A549 treated with GW870086 at 1 μM for 4 hours (cell line): ENCODE measurements at places on chromosomes 4 and X. TPM values are rescaled to one million over a fixed set of nuclear protein-coding genes. Genes with fewer than 3 reads are reported as not detected.

GSX2 gene
- not detected in 5 replicates for total RNA-seq

CD38 gene
- total RNA-seq = 10.7 to 16.7 TPM (median 13.9 TPM) in 5 replicates

NMU gene
- 0.37 to 1.1 TPM (median 0.82 TPM) in 5 replicates for total RNA-seq

C4orf51 gene
- total RNA-seq = not detected in 5 replicates

GATA1 gene
- not detected in 5 replicates for total RNA-seq

TDO2 gene
- 0.38 to 1.2 TPM (median 0.60 TPM) in 5 replicates for total RNA-seq

JCHAIN gene
- 0.13 to 0.66 TPM in 2 of 5 replicates, not detected in the others for total RNA-seq

HELQ gene
- total RNA-seq = 4.0 to 5.9 TPM (median 5.5 TPM) in 5 replicates

CENPVL2 gene
- not detected in 5 replicates for total RNA-seq

ATXN3L gene
- not detected in 5 replicates for total RNA-seq

RNF128 gene
- total RNA-seq = 0.05 to 0.06 TPM (median 0.06 TPM) in 3 of 5 replicates, not detected in the others

RBM46 gene
- not detected in 5 replicates for total RNA-seq

DSPP gene
- not detected in 5 replicates for total RNA-seq

FRMPD3 gene
- total RNA-seq = 0.07 to 0.11 TPM (median 0.10 TPM) in 5 replicates

SAGE1 gene
- total RNA-seq = 0.06 to 0.07 TPM (median 0.06 TPM) in 3 of 5 replicates, not detected in the others

REELD1 gene
- total RNA-seq = not detected in 5 replicates

BRS3 gene
- not detected in 5 replicates for total RNA-seq

PCYT1B gene
- not detected in 5 replicates for total RNA-seq

GAGE12G gene
- not detected in 5 replicates for total RNA-seq

PAGE2 gene
- not detected in 5 replicates for total RNA-seq

RGN gene
- 0.09 TPM in 1 of 5 replicates, not detected in the others for total RNA-seq

KLHL4 gene
- 5.6 to 7.4 TPM (median 7.0 TPM) in 5 replicates for total RNA-seq

GPR173 gene
- total RNA-seq = not detected in 5 replicates

ZCCHC18 gene
- total RNA-seq = 0.08 to 0.17 TPM (median 0.09 TPM) in 3 of 5 replicates, not detected in the others

FAM9C gene
- 0.13 TPM in 1 of 5 replicates, not detected in the others for total RNA-seq

NUDT6 gene
- total RNA-seq = 6.5 to 7.8 TPM (median 7.3 TPM) in 5 replicates
